Inflammatory macrophage (primary cell): ENCODE measurements at places on chromosomes 12 and 14.

- no peak for DNase-seq
Observed at GRCh38 chr12:52139579-52140062, 52.2 kb downstream of the KRT80 start.

GRCh38 chr14:22002860-22003284 lies 329.3 kb upstream of the OR4E1 start:
- DNase-seq: no peak

DNA sequence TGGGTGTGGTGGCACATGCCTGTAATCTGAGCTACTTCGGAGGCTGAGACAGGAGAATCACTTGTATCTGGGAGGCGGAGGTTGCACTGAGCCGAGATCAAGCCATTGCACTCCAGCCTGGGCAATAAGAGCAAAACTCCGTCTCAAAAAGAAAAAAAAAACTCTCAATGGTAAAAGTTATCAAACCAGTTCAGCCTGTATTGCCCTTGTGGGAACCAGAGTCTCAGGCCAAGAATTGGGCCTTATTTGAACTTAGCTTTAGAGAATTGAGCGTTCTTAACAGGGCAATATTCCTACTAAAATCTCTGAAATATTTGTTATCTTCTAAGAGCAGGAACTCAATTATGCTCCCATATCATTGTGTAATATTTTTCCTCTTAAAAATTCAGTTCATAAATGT lies 7.7 kb upstream of the MDM2 start:
- no peak for DNase-seq

DNA sequence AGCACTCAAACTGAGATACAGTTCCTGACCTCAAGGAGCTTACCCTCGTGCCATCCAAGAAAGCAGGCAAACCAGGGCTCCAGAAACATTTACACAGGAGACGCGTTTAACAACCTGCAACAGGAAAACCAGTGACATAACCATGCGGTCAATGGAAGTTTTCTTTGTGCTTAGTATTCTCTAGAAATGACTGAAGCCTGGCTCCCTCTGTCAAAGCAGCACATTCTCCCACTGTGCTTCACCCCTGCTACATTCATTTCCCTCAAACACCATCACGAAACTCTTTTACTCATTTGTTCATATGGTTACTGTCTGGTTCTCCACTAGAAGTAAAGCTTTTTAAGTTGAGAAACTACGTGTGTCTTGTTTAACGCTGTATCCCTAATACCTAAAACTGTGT lies 161.3 kb upstream of the CCND2 start:
- DNase-seq: no peak

DNA sequence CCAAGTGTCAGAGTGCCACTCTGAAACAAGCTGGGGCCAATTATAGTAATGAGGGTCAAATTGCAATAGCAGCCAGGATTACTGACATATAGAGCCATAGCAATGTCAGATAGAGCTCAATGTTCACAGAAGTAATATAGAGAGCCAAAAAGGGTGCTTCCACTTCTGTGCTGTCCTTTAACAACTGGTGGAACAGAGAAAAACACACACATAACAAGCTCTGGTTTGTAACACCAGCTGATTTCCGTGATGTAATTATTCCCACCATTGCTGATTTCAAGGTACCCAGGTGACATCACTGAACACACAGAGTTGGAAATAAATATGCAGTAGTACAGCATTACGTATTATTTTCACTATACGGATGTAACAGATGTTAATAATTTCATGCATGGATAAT lies 3.0 kb upstream of the CLEC2B start:
- DNase-seq: no peak

DNA sequence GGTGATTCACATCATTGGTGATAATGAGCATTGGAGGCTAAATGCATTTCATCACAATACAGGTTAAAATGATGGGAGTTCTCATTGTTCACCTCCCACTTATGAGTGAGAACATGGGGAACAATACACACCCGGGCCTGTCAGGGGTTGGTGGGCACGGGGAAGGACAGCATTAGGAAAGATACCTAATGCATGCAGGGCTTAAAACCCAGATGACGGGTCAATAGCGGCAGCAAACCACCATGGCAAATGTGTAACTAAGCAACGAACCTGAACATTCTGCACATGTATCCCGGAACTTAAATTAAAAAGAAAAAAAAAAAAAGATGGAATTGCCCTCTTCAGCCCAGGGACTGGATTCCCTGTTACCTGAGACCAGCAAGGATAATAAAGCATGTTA lies 2.3 kb upstream of the LUM start:
- DNase-seq: no peak

- no peak for DNase-seq
Observed at GRCh38 chr12:25937096-25937495, 21.4 kb upstream of the RASSF8 start.

GRCh38 chr14:23076785-23077408 lies 18.0 kb downstream of the ACIN1 start:
- DNase-seq: peak; percentile 41

GRCh38 chr12:49529414-49529813 lies 9.4 kb upstream of the KCNH3 start:
- DNase-seq: peak; percentile 38

DNA sequence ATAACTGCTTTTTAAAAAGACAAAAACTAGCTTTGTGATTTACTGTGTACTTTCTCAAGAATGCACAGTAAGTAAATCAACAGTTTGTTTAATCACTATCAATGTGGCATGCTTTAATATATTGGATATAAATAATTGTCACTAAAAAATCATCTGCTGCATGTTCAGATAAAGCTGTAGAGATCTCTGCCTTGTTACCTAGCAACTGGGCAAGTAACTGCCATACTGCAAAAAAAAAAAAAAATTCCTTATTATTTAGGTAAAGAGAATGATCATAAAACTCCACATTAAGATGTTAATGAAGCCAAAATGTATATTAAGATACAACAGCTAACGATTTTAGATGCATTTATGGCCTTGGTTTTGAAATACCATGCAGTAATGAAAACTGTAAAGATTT lies 237.4 kb downstream of the APAF1 start:
- no peak for DNase-seq

DNA sequence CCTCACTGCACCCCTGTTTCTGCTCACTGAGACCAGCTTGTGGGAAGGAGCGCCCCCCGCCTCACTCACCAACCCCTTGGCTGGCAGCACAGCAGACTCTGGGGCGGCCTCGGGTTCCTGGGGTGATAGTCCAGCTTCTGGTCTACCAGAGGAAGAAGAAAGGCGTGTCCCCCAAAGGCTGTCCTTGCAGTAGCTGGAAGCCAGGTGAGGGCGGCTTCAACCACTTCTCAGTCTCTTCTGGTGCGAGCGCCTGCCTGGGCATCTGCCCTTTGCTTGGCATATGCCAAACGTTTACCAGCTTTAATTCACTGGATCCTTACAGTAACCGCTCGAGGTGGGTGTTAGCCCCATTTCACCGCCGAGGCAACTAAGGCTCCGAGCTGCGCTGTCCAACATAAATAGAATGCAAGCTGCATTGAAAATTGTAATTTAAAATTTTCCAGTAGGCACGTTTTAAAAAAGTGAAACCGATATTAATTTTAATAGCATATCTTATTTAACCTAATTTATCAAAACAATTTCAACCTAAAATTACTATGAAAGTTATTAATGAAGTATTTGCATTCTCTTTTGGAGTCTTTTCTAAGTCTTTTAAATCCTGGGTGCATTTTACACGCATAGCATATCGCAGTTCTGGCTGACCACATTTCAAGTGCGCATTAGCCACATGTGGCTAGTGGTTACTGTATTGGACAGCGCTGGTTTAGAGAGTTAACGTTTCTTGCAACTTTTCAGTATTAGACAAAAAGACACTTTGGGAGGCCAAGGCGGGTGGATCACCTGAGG lies 872 bp downstream of the FAM177A1 start:
- DNase-seq: peak; percentile 34

GRCh38 chr12:67430708-67431335 lies 161.7 kb downstream of the CAND1 start:
- DNase-seq: no peak

- no peak for DNase-seq
Observed at GRCh38 chr12:13182881-13183280, 13.6 kb upstream of the EMP1 start.

DNA sequence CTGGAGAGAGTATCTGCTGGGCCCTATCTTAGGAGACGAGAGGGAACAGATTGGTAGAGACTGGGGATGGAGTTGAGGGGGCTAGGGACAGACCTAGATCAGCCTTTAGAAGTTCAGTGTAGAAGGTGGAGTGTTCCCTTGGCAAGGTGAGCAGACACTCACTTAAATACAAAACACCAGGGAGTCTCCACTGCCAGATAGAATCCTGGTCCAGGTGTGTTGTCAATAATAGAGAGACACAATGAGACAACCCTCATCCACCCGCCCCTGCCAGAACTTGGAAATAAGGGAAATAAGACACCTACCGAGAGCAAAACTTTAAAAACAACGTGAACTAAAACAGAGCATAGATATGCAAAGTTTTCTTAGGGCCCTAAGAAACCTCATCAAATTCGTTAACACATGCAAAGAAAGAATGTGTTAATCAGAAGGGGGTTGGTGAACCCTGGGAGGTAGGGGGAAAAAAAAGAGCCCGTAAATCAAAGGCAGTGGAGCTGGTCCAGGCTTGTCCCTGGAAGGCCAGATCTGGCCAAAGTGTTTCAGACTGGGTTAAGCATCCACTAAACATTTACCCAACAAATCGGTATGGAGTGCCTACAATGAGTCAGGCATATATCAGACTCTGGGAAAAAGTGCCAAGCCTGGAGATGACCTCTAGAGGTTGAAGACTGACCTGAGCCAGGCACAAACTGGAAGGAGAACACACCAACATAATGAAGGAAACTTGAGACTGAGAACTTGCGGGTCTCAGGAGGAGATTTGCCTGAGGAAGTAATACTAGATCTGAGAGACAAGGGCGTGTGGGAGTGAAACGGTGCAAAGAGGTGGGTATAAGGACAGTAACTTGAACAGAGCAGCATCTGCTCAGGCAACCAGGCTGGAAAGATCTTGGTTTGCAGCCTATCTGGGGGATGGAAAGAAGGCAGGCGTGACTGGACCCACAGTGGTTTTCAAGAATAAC lies 37.0 kb upstream of the OTX2 start:
- DNase-seq: no peak

DNA sequence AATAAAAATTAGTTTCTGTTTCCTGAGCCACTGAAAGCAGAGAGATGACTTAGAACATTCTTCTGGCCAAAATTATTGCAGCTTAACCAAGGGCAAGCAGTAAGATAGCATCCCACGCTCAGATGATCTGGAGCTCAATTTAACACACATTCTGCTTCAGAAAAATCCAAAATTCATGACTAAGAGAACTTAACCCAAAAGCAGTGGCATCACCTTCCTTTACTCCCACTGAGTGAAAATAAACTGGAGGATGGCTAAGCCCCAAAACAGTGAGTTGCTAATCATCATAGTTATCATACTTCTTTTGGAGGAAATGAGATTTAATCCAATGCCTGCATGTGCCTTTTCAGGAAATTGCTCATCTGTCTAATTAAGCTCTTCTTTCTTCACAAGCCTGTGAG lies 195.4 kb downstream of the DUSP6 start:
- DNase-seq: peak; percentile 80

DNA sequence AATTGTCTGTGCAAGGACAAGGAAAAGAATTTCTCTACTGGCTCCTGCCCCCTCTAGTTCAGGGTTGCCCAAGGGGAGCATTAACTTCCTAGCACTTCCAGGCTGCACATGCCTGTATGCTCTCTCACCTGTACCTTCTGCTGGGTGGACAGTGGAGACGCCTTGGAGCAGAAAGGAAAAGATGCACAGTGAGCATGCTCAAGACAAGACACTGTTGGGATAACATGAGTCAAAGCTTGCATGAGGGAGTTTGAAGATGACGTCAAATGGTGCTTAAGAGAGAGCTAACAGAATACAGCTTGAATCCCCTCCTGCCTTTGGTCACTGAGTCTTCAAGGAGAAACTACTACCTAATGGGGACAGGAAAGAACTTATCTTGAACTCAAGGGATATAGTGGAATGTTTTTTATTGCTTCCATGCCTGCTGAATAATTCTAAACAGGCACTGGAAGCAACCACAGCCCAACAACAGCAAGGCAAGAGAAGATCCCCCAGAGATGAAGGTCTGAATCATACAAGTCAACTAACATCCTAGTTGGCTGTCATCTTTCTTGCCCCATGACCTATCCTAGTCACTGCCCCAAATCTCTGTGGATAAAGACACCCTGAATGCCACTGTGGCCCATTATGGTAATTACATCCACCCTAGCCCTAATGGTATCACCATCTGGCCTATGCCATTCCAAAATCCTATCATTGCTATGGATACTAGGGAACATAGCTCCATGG lies 23.5 kb downstream of the RPS6KA5 start:
- DNase-seq: no peak

GRCh38 chr12:6095269-6095668 lies 29.2 kb downstream of the VWF start:
- no peak for DNase-seq

DNA sequence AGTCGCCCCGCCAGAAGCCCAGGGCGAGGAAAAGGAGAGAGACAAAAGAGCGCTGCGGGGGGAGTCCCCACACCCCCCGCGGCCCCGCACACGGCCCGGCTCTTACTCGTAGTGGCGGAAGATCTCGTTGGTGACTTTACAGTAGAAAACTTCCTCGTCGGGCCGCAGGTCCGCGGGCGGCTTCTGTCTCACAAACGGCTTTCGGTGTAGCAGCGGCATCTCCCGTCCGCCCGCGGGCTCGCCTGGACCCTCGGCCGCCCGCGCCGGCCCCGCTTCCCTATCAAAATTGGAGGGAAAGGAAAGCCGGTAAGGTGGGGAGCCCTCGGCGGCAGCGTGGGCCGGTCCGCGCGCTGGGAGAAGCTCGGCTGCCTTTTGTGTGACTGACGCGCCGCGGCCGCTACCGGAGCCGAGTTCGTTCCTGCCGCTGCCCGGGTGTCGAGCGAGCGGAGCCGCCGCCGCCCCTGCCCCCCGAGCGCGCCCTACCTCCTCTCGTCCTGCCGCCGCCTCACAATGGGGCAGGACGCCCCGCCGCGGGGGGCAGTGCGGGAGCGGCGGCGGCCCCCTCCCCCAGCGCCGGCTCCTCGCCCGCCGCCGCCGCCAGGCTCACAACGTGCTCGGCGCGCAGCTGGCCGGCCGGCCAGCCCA lies 652 bp downstream of the BAZ1A start:
- DNase-seq: peak; percentile 71

GRCh38 chr12:28456934-28457710 lies 266.9 kb downstream of the CCDC91 start:
- peak; percentile 46 for DNase-seq

- peak; percentile 24 for DNase-seq
Observed at GRCh38 chr12:55797068-55797467, 20.5 kb downstream of the SARNP start.

- peak; percentile 55 for DNase-seq
Observed at GRCh38 chr14:86654558-86655184, 1124.7 kb downstream of the FLRT2 start.
